ENCODE measurements at places on chromosomes 11 and 22. TPM values are rescaled to one million over a fixed set of nuclear protein-coding genes. Genes with fewer than 3 reads are reported as not detected.
A peak's percentile ranks its signal among the peaks of the same experiment; 100 is the strongest.

DNA sequence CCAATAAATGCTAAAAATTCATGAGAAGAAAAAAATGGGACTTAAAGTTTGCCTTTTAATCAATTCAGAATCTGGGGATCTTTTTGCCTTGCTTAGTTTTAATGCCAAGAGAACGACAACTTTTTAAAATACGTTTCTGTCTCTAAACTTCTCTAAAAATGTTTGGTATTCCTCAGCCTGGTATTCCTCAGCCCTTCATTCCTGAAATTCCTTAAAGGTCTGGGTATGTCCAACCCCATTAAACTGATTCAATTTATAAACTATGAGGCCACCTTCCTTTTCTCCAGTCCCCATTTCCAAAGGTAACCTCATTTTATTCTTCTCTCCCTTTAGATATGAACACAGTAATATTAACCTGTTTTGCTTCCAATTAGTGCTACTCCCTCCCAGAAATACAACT is 16.6 kb downstream of the POLA2 start:
- DNase-seq = no peak

DNA sequence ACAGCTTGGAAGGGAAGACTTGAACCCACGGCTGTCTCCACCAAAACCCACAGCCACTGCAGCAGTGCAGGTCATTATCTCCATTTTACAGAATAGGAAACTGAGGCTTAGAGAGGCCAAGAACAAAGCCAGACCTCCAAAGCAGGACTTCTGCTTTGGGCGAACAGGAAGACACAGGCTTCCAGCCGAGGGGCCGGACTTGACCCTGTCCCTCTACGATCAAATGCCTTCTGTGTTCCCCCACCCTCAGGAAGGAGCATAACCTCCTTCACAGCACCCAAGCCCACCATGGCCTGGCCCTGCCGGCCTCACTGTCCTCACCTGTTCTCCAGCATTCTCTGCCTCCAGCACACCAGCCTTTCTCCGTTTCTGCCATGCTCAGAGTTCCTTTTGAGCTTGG is 15.8 kb downstream of the IGLL1 start:
- DNase-seq = no peak

DNA sequence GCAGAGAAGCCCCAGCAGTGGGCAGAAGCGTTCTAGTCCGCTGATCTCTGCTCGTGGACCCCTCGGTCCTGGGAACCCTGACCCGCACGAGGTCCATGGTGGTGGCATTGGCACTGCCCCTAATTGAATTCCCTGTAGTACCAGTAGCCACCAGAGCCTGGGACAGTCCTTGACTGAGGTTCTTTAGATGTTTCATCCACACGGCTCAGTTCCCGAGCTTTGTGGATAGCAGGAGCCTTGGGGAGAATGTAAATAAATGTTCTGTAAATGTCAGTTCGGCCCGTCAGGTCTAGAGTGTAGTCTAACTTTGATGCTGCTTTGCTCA is 39.4 kb upstream of the SEPTIN5 start:
- DNase-seq = peak; percentile 26

GRCh38 chr11:15118431-15118830 is 3.7 kb downstream of the INSC start:
- DNase-seq = no peak

DNA sequence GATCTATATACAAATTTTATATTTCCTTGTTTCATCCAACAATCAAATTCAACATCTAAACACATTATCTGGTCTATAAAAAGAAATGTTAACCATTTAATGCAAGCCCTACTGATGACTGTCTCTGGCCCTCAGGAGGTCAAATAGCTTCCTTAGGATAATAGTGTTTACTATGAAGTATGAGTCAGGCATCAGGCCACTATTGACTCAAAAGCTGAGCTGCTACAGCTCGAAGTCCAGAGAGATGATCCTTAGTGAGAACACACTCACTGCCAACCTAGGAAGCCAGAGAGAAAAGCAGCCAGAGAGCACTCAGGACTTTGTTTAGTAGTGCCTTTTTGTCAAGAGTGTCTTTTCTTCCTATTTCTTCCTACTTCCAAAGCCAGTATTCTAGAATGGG is 171.8 kb downstream of the SOX6 start:
- no peak for DNase-seq

DNA sequence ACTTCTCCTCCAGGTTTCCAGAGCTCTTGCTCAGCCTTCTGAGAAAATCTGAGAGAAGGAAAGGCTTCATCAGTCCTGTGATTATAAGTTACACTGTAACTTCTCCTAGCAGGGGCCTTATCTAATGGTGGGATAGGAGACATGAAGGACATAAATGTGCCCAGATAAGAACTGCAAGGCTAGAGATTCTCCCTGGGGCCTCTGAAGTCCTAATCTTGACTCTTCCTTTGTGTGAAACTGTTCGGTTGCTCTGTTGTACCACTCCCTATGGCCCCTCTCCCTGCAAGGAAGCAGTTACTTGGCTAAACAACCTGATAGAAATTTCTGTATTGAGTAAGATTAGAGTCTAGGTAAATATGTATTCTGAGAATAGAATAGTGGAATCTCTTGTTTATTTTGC is 780.9 kb downstream of the ETS1 start:
- DNase-seq = no peak

ST13 gene
- 105 TPM for total RNA-seq

- DNase-seq = no peak
These were observed 2.8 kb upstream of the CYTH4 start for GRCh38 chr22:37279331-37280181.

LMO2 gene
- 13.1 TPM for total RNA-seq

DNA sequence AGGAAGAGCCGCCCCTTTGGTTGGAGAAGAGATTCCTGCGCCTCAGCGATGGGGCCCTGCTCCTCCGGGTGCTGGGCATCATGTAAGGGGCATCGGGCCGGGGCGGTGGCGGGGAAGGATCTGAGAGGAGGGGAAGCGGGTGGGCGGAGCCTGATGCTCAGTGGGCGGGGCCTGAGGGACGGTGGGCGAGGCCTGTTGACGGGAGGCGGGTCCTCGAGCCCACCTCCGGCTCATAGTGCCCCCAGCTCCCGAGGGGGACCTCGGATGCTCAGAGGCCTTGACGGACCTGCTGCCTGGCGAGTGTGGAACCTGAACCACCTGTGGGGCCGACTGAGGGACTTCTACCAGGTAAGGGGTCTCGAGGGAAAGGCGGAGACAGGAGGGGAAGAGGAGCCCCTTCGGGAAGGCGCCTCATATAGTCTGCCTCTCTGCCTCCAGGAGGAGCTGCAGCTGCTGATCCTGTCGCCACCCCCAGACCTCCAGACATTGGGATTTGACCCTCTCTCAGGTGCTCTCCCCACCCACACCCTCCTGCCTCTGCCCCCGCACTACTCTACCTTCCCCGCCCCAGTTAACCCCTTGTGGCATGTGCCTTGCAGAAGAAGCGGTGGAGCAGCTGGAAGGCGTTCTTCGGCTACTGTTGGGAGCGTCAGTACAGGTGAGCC is 799 bp downstream of the CCDC88B start:
- no peak for DNase-seq

- no peak for DNase-seq
These were observed 16.1 kb downstream of the ST3GAL4 start for GRCh38 chr11:126371595-126371994.

DNA sequence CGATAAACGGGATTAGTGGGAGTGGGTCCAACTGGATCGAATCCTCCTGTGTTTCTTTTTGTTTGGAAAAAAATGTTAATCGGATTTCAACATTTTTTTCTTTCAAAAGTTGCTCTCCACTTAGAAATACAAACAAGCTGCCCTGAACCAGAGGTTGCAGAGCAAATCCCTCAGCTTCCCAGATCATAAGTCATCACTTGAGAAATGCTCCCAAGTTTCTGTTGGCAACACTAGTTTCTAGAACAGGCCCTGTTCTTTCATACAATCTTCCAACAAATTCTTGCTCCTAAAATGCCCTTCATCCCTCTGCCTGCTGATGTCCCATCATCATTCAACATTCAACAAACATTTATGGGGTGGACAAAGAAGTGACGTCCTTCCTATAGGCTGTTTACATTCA is 1.3 kb upstream of the MLC1 start:
- no peak for DNase-seq

GRCh38 chr11:47215366-47215910 is 664 bp downstream of the DDB2 start:
- DNase-seq = no peak

GRCh38 chr11:102467853-102468580 is 15.5 kb upstream of the TMEM123 start:
- no peak for DNase-seq

GRCh38 chr11:16262645-16262955 is 93.7 kb downstream of the SOX6 start:
- DNase-seq = no peak

GRCh38 chr11:112223754-112224532 is 2.3 kb upstream of the PTS start:
- DNase-seq = no peak

DNA sequence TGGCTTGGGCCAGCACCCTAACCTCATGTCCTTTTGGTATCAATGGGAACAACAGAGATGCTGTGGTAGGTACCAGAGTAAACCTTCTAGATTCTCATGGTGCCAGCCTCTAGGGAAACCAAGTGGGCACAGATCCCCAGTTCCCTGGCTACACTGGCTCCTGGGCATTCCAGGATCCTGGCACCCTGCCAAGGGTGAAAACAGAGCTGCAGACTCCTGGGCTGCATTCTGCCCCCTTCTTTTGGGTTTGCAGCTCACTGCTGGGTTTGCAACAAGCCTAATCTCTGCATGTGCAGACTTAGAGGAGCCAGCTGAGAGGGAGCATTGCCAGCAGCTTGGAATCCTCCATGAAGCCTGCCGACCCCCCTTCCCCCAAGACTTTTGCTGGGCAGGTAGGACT is 30.6 kb downstream of the PRDM11 start:
- DNase-seq = no peak
